ENCODE measurements at places on chromosomes 2 and 18.

DNA sequence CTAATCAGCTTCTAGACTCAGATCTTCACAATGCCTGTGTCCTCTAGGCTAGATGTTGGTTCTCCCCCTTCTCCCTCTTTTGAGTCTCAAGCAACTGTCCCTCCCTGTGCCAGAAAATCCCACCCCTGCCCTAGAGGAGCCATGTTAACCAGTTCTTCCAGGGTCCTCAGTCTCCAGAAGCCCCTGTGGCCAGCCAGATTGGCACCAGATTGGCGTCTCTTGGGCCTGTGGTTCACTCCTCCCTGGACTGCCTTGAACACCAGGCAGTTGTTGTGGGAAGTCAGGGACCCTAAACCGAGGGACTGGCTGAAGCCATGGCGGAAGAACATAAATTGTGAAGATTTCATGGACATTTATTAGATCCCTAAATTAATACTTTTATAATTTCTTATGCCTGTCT is 36.6 kb downstream of the CYP26B1 start:
- no peak for DNase-seq

- no peak for DNase-seq
Measured at GRCh38 chr2:84778911-84779690, 101.8 kb downstream of the TRABD2A start.

DNA sequence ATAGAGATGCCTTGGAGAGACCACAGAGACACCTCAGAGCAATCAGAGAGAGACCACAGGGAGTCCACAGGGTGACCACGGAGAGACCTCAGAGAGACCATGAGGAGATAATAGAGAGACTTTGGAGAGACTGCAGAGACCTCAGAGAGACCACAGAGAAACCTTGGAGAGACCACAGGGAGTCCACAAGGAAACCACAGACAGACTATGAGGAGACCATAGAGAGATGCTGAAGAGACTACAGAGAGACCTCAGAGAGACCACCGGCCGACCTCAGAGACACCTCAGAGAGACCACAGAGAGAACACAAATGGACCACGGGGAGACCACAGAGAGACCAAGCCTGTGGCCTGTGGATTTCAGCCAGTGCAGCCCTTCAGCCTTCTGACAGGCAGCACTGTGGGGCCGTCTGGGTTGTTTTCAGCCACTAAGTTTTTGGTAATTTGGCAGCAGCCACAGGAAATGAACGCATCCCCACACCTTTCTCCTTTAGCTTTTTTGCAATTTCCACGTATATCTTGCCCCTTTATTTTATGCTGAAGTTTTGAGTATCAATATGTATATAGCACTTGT is 11.4 kb upstream of the TMEM18 start:
- DNase-seq: no peak

- peak; percentile 11 for DNase-seq
Measured at GRCh38 chr2:173354582-173355131, at the start of gene CDCA7. CDCA7 (plus strand) TSS chr2:173354872; CDS start chr2:173354964, 92 bp downstream.

DNA sequence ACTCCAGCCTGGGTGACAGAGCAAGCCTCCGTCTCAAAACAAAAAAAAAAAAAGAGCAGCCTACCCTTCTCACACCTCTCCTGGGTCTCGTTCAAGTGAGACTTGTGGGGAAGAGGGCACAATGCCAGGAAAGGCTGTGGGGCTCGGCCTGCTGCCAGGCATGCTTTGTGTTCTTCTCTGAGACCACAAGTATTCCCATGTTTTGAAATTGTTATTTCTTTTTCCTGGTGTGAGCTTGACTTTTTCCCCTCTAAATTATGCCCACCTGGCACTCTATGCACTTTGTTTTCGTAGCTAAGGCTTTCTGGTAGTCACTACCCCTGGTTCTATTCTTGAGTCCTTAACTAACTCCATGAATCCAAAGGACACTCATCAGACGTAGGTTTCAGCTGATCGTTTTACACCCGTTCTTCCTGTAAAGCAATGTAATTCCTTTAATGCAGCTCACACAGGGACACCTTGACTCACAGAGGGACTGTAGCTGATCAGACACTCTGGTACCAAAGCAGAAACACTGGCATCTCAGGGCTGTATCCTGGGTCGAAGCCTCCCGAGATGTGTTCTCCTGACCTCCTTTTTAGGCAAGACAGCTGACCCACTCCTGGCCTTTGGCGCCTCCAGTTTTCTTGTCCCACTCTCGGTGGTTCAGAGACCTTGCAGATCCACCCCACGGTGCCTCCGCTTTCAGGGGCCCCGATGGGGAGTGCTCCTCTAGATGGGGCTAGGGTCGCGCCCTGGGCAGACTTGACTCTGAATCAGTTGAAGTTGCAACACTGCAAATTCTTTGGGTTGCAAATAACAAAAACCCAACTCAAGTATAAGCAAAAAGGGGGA is 193.3 kb upstream of the AGAP1 start:
- DNase-seq: no peak

DNA sequence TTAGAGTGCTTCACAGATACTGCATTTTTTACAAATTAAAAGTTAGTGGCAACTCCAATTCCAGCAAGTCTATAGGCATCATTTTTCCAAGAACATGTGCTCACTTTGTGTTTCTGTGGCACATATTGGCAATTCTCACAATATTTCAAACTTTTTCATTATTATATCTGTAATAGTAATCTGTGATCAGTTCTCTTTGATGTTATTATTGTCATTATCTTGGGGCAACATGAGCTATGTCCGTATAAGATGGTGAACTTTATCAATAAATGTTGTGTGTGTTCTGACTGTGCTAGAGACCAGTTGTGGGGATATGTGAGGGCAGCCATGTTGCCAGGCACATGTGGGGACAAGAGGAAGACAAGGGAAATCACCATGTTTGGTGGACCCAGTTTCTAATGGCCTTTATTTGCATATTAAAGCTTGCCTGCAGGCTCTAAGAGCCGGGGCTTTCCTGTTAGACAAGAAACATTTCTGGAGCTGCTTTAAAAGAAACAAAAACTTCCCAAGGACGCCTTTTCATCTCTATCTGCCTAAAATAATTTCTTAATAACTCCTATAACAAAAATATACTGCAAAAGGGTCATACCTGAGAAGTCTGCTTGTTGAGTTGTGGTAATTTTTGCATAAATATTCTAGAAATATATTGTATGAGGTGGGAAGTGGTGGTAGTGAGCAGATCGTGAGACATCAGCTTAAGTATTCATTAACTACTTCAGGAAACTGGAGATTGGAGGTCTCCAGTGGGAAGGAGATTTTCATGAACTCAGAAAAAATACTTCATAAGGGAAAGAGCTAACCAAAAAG is 37.2 kb downstream of the KYNU start:
- DNase-seq: no peak

DNA sequence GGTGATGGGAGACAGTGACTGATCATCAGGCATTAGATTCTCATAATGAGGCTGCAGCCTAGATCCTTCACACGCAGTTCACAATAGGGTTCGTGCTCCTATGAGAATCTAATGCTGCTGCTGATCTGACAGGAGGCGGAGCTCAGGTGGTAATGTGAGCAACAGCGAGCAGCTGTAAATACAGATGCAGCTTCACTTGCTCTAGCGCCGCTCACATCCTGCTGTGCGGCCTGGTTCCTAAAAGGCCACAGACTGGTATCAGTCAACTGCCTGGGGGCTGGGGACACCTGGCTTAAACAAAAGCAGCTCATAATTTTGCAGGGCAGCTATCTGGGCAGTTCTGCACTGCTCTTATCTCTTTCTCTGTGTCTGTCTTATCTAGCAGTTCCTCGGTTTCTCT is 20.4 kb upstream of the CD226 start:
- no peak for DNase-seq

DNA sequence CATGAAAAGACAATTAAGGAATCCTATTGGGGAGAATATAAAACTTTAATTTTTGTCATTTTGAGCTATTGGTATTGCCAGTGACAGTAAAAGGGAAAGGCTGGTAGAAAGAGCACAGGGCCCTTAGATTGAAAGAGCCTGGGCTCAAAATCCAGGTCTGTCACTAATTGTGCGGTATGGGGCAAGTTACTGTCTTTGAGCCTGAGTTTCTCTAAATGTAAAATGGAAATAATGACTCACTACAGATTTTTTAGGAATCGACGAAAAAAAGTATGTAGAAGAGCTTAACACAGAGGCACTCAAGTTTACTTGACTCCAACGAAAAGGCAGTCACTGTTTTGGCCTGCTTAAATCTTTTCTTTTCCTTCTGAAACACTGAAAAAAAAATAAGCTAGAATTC is 7.0 kb downstream of the NDUFV2 start:
- no peak for DNase-seq
